CD4-positive, alpha-beta T cell treated with Interferon alpha-2 for 1 hour (primary cell): ENCODE measurements at places on chromosomes 5 and 9.

DNA sequence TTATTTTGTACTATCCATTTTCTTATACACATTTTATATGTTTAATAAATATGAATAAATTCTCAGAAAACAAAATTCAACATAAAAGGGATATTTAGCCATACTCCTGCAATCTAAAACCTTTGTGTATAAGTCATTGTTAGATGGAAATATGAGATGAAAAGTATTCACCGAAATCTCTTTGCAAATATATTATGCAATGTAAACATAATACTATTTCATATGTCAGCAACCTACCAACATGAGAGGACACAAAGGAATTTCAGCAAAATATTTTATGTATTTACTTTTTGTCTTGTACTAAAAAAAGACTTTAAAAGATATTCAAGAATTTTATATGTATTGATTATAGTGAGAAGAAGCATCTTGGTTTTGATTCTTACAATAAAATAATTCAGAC lies 1623.4 kb downstream of the EFNA5 start:
- DNase-seq = no peak

GRCh38 chr9:133386338-133386737 lies 10.2 kb downstream of the STKLD1 start:
- DNase-seq = no peak

DNA sequence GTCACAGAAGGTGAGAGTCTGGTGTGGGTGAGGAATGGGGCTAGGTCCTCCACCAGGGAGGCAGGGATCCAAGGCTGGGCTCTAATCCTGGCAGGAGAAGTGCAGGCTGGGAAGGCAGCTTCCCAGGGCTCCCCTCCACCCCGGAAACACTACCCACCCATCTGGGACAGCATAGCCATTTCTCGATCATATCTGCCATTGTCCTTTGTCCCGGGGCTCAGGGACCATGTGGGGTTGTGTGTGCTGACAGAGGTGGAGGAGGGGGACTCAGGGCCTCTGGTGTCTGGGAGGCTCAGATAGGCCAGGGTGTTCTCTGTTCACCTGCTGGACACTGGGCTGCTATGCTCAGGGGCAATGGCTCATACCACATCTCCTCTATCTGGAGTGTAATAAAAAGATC lies 32.2 kb upstream of the STRBP start:
- no peak for DNase-seq

DNA sequence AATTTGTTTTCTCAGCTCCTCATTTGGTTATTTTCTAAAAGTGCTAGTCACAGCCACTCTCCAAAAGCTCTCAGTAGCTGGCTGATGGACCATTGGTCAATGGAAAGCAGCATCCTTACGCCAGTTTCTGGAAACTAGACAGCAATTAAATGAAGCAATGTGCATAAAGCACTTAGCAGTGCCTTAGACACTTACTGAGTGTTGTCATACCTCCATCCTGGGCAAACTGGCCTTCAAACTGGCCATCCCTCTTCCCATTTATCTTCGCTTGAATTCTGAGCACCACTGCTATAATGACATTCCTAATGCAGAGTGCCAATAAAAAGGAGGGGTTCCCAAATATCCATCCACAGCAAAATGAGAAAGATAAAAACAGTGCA lies 209.2 kb downstream of the ENC1 start:
- no peak for DNase-seq

- DNase-seq = no peak
Measured at GRCh38 chr5:115585265-115585664, 17.0 kb downstream of the TICAM2 start.

GRCh38 chr5:179110528-179110927 lies 50.4 kb downstream of the ZNF354C start:
- no peak for DNase-seq

DNA sequence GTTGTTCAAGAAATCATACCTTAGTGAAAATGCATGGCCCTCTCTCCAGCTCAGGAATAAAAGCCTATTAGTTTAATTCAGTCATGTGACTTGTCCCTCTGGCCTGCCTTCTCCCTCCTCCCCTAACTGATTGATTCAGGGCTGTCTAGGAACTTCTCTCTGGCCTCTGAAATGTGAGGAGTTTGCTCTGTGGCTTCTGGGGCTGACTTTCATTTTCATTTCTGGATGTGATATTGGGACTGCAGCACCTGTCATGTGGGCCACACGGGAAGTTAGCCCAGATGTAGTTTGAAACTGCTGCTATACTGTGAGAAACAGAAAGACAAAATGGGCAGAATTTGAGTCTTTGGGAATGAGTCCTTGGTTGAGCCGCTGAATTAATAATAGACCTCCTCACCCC lies 44.8 kb downstream of the PARP8 start:
- DNase-seq = peak; percentile 88

GRCh38 chr9:16974436-16974835 lies 104.0 kb upstream of the BNC2 start:
- DNase-seq = no peak

- DNase-seq = no peak
Measured at GRCh38 chr5:150758203-150758530, 650 bp downstream of the DCTN4 start.

DNA sequence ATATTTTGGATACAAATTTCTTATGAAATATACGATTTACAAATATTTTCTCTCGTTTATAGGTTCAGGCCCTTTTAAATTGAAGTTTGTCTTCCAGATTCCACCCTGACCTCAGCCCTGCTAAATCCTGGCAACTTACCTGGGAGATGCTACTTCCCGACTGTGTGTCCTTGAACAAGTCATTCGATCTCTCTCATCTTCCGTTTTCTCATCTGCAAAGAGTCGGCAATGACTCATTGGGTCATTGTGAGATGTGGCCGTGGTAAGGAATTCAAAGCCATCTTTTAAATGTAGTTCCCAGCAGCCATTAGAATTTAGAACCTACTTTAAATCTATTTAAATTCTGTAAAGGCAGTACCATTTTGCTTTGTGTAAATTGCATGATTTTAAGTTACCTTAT lies 72.5 kb downstream of the LHX2 start:
- no peak for DNase-seq

GRCh38 chr5:158344376-158344775 lies 485.4 kb upstream of the CLINT1 start:
- no peak for DNase-seq

DNA sequence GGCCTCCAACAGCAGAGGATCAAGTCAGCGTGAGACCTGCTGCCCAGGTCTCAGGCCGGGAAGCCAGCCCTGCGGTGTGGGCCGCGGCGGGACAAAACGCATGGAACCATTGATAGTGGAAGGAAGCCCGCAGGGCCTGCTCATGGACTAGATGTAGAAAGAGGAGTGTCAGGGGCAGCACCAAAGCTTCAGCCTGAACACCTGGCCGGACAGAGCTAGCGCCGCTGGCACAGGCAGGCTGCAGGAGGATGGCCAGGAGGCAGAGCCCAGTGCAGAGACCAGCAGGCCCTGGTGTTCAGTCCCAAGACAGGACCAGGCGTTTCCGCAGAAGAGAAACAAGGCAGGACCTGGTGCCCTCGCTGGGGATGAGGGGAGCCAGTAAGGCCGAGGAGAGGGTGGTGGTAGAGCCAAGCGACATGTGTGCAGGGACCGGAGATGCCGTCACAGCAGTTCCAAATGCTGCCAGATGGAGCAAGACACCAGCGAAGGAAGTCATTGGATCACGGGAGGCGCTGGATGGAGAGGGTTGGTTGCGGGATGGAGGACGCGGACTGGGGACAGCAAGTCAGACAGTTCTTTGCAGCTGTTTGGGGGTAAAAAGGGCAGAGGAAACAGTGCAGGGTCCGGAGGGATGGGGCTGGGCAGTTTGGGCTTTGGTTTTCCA lies 42.1 kb upstream of the OLFM1 start:
- DNase-seq = no peak

- peak; percentile 20 for DNase-seq
Measured at GRCh38 chr5:16673241-16674201, 56.7 kb upstream of the RETREG1 start.

GRCh38 chr5:177486256-177486655 lies 11.1 kb downstream of the PDLIM7 start:
- DNase-seq = no peak
